ENCODE measurements at places on chromosomes 12 and 14.

GRCh38 chr12:76260390-76260748 lies 87.8 kb downstream of the BBS10 start:
- no peak for DNase-seq

DNA sequence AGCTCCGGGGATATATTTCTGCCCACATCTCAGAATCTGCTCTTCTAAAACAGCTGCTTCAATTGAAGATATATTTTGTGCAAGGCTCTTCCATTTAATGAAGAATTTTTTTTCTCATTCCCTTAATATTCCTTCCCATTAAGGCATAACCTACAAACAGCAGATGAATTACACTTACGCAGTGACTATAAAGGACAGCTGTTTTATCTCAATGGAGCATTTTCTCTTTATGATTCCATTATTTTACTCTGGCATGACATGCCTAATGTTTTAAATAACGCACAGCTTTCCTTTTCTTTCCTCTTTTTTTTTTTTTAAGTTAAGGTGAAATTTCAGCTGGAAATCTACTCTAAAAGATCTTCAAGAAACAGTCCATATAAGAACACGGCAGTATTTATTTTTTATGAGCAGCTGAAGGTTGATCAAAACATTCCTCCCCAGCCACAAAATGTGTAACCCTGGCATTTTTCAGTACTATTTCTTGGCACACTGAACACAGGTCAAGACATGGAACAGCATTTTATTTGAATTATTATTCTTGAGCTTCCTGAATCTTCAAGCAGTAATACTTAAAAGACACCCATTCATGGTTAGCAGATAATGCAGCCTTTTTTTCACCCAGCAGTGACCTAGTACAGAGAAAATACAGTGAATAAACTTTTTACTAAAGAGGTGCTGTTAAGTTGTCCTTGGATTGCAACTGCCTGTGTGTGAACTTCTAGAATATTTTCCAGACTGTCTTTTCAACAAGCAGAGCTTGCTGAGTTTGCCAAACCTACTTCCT lies 118.1 kb upstream of the FOXN3 start:
- no peak for DNase-seq

DNA sequence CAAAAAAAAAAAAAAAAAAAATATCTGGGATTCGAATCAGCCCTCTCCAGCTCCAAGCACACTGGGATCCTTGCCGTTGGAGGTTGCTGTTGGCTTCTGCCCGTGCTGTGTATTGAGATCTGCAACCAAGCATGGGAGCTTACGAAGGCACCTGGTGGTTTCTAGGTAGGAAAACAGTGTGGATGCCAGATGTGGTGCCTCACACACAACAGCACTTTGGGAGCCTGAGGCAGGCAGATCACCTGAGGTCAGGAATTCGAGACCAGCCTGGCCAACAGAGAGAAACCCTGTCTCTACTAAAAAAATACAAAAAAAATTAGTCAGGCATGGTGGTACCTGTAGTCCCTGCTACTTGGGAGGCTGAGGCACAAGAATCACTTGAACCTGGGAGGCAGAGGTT lies 47.4 kb downstream of the ATF7 start:
- no peak for DNase-seq

- no peak for DNase-seq
These were observed 221.8 kb downstream of the SLC41A2 start for GRCh38 chr12:104736307-104736706.

- no peak for DNase-seq
These were observed 49.2 kb upstream of the PRICKLE1 start for GRCh38 chr12:42638697-42639096.

- DNase-seq = no peak
These were observed 1.5 kb downstream of the COL2A1 start for GRCh38 chr12:48002773-48003218.

- peak; percentile 62 for DNase-seq
These were observed at the start of gene CMTM5 for GRCh38 chr14:23376482-23377197. TSS of gene CMTM5 (plus strand) at chr14:23377046. CDS start at chr14:23377252, 206 bp downstream.

DNA sequence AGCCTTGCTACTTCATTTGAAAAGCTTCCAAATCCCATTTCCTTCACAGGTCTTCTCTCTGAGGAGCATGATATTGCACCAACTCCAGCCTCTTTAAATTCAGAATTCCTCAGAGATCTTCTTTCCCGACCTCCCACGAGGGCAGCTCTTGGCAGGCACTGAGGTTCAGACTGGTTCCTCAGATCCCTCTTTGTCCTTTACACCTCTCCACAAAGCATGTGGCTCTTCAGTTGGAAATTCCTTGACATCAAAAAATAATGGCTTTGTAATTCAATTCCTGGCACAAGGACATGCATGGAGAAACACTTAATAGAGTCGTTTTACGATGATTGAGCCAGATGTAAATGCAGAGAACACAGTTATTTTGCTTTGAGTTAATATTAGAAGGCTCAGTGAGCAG lies 63.2 kb upstream of the TMX1 start:
- peak; percentile 7 for DNase-seq

- DNase-seq = no peak
These were observed 109.3 kb upstream of the CPSF6 start for GRCh38 chr12:69130064-69130463.

GRCh38 chr12:79128956-79129355 lies 264.4 kb downstream of the SYT1 start:
- DNase-seq = no peak

GRCh38 chr12:79778802-79779448 lies 88.2 kb upstream of the PAWR start:
- DNase-seq = no peak
